ENCODE measurements at places on chromosomes 1 and 21. TPM values are rescaled to one million over a fixed set of nuclear protein-coding genes. Genes with fewer than 3 reads are reported as not detected.

ZBTB8A gene
- 4.5 TPM for total RNA-seq

PAQR6 gene
- 3.6 TPM for total RNA-seq

PEAR1 gene
- 9.7 TPM for total RNA-seq

EFHD2 gene
- total RNA-seq: 248 TPM

C1orf210 gene
- not detected for total RNA-seq

CDCA8 gene
- total RNA-seq: 48.4 TPM

RRP15 gene
- total RNA-seq: 29.3 TPM

All from A549 treated with RU486 at 1 μM for 4 hours (cell line).